ENCODE measurements at places on chromosomes 16 and 17.

GRCh38 chr16:30600215-30600614 lies 10.0 kb downstream of the ZNF689 start:
- no peak overlapping the region for H3K4me3 ChIP-seq
- H3K27ac ChIP-seq: no peak overlapping the region
- no peak for DNase-seq

DNA sequence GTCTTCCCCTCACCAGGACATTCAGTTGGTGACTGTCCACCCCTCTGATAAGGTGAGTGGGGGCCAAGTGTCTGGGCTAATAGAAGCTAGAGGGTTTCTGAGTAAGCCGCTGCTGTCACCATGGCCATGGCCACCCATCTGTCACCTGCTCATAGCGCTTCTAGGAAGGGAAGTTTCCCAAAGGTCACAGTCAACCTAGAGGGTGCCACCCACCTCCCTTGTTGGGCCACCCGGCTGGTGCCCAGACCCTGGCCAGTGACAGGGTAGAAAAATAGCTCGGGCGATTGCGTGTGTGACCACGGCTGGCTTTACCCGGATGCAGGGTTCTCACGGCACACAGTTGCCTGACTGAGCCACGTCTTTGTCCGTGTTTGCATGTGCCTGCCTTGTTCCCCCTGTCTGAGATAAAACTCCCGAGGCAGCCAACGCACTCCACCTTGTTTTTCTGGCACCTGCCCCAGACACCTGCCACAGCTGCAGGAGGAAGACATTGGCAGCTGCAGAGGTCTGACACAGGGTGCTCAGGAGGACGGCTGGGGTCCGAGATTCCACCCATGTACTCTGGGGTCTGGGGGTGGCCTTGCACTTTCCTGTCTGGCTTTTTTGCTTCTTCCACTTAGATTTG lies 809 bp downstream of the PIRT start:
- no peak for DNase-seq
- H3K4me1 ChIP-seq: no peaks in the 10 kb centered on the region
- H3K4me3 ChIP-seq: no peak overlapping the region
- H3K27ac ChIP-seq: no peak overlapping the region

DNA sequence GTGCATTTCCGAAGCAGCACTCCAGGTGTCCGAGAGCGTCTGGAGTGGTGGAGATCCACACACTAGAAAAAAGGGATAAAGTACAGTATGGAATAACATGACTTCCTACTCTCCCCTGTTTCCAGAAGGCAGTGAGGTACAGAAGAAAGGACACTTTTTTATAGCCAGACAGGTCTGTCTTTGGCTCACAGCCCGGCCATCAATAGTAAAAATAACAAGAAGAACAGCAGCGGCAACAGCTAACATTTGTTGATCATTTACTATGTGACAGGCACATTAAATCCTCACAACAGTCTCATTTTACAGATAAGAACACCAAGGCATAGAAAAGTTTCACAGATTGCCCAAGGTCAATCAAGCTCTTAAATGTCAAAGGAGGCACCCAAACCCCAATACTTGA lies 16.2 kb downstream of the DYNLRB2 start:
- peaks cover 17% of the 10 kb centered on the region for H3K4me1 ChIP-seq
- H3K4me3 ChIP-seq: no peak overlapping the region
- DNase-seq: no peak

DNA sequence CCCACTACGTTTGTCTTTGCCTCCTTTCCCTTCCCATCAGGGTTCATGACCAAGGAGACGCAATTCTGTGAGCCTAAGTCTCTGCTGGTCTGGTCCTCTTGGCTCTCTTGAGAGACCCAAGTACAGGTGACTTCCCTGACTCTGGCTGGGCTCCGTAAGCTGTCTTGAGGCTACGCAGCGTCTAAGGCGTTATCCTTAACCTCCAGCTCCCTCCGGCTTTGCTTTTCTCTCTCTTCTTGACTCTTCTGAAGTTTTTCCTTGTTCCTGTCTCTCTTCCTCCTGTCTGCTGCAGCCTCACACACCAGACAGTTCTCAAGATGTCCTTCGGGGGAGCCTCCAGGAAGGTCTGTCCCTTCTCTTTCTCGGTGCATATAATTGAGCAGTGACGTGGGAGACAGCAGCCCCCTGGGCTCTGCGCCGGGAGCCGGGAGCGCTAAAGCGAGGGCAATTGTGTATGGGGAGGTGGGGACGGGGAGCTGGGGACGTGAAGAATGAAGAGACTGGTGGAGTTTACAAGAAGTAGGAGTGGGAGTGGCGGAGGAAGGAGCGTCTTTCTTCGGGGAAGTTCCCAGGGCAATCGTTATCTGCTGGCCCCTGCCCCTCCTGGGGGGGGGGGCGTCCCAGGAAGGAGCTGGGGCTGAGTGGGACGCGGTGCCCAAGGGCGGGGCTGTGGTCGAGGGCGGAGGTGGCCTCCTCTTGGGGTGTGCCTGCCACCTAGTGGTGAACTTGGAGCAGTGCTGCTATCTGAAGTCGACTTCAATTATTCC lies 6.9 kb upstream of the PIRT start:
- peak; percentile 73 for DNase-seq
- H3K4me1 ChIP-seq: peaks cover 7% of the 10 kb centered on the region
- H3K36me3 ChIP-seq: no peaks in the 10 kb centered on the region
- no peak overlapping the region for H3K27ac ChIP-seq
- H3K4me3 ChIP-seq: peak overlapping the region; percentile 55

GRCh38 chr17:10067446-10068143 lies 130.8 kb downstream of the GAS7 start:
- H3K27me3 ChIP-seq: no peaks in the 10 kb centered on the region
- H3K27ac ChIP-seq: no peak overlapping the region
- H3K4me1 ChIP-seq: no peaks in the 10 kb centered on the region
- H3K4me3 ChIP-seq: no peak overlapping the region
- H3K36me3 ChIP-seq: no peaks in the 10 kb centered on the region
- DNase-seq: no peak

- no peaks in the 10 kb centered on the region for H3K27me3 ChIP-seq
- H3K36me3 ChIP-seq: no peaks in the 10 kb centered on the region
- H3K27ac ChIP-seq: no peak overlapping the region
- H3K4me1 ChIP-seq: peaks cover 9% of the 10 kb centered on the region
- DNase-seq: no peak
Measured at GRCh38 chr17:2892305-2892971, 96.2 kb downstream of the RAP1GAP2 start.

- no peak overlapping the region for H3K27ac ChIP-seq
- H3K36me3 ChIP-seq: peaks cover 5% of the 10 kb centered on the region
- H3K4me1 ChIP-seq: peaks cover 37% of the 10 kb centered on the region
- no peaks in the 10 kb centered on the region for H3K27me3 ChIP-seq
- no peak for DNase-seq
- no peak overlapping the region for H3K4me3 ChIP-seq
Measured at GRCh38 chr17:18028114-18028951, 10.6 kb downstream of the ATPAF2 start.

GRCh38 chr16:59586331-59586730 lies 852.2 kb upstream of the GOT2 start:
- no peak overlapping the region for H3K27ac ChIP-seq
- no peak for DNase-seq
- no peaks in the 10 kb centered on the region for H3K36me3 ChIP-seq
- no peak overlapping the region for H3K4me3 ChIP-seq
- no peaks in the 10 kb centered on the region for H3K4me1 ChIP-seq

GRCh38 chr17:9002606-9003354 lies 18.5 kb upstream of the NTN1 start:
- no peak overlapping the region for H3K27ac ChIP-seq
- H3K27me3 ChIP-seq: peaks cover 68% of the 10 kb centered on the region
- peaks cover 11% of the 10 kb centered on the region for H3K4me1 ChIP-seq
- H3K4me3 ChIP-seq: no peak overlapping the region
- DNase-seq: no peak

GRCh38 chr17:30236766-30237165 lies 1.3 kb upstream of the SLC6A4 start:
- no peak overlapping the region for H3K27ac ChIP-seq
- H3K36me3 ChIP-seq: no peaks in the 10 kb centered on the region
- DNase-seq: no peak
- peaks cover 25% of the 10 kb centered on the region for H3K4me1 ChIP-seq

GRCh38 chr17:62110923-62111484 lies 45.9 kb upstream of the MED13 start:
- DNase-seq: no peak
- no peak overlapping the region for H3K27ac ChIP-seq
- H3K4me1 ChIP-seq: peaks cover 3% of the 10 kb centered on the region

- H3K27me3 ChIP-seq: no peaks in the 10 kb centered on the region
- peaks cover 6% of the 10 kb centered on the region for H3K4me1 ChIP-seq
- DNase-seq: no peak
- H3K4me3 ChIP-seq: no peak overlapping the region
- no peak overlapping the region for H3K27ac ChIP-seq
- peaks cover 38% of the 10 kb centered on the region for H3K36me3 ChIP-seq
Measured at GRCh38 chr17:81878294-81878693, 7.2 kb upstream of the ARHGDIA start.

DNA sequence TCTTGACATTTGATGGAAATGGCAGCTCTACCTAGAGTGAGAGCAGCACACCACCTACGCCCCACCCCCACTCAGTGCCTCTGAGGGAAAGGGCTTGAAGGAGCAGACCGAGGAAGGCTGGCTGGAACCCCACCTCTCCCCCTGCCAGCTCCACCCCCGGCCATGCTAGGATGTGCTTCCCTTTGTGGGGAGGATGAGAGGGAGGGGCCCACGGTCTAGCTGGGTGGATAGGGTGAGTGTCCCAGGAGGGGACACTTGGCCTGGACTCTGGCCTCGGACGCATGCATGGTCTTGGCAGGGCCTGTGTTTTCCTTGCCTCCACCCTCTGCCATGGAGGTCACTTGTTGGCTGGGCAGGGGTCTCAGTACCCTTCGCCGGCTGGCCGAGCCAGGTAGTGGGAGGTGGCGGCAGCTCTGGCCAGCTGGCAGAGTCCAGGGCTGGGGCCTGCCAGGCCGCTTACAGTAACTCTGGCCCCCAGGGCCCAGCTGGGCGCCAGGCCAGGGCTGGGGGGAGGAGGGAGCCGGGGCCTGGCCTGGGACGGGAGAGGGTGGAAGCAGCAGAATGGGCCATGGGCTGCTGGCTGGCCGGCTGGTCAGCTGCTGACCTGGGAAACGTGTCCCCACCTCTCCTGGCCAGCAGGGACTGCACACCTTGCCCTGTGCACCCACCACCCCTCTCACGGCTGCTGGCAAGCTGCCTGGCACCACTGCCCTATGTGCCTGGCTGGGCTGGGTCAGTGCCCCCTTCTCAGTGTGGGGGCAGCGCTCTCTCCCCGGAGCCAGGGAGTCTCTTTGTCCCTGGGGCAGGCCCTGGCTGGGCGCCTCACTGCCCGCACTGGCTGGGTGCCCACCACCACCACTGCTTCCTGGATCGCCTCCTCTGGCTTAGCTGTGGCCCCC lies 23.0 kb downstream of the RARA start:
- peaks cover 66% of the 10 kb centered on the region for H3K36me3 ChIP-seq
- H3K27ac ChIP-seq: peak overlapping the region; percentile 64
- H3K4me1 ChIP-seq: peaks cover 87% of the 10 kb centered on the region
- no peak for DNase-seq

Measured in activated CD4-positive, alpha-beta memory T cell treated with anti-CD3 and anti-CD28 coated beads, Interleukin-2, amount 10 ng/mL, durations not matched to agents 7 days and 5 days (primary cell).